Renal pelvis (tissue), 12 donors: ENCODE measurements at places on chromosomes 1 and 21. TPM values are rescaled to one million over a fixed set of nuclear protein-coding genes. Genes with fewer than 3 reads are reported as not detected.

The KLF17 gene
- not detected for polyA plus RNA-seq

The TTLL7 gene
- 5.0 TPM for polyA plus RNA-seq

The PLPPR5 gene
- polyA plus RNA-seq, result 1.7 TPM

The FAM151A gene
- polyA plus RNA-seq, result 35.8 TPM

The DYRK3 gene
- 8.2 TPM for polyA plus RNA-seq

The RGSL1 gene
- 0.33 TPM for polyA plus RNA-seq

The ORC1 gene
- polyA plus RNA-seq, result 8.6 TPM

The CLDN14 gene
- polyA plus RNA-seq, result 5.1 TPM

The NECTIN4 gene
- polyA plus RNA-seq, result 3.9 TPM

The OR2T11 gene
- polyA plus RNA-seq, result not detected

The FAM72A gene
- polyA plus RNA-seq, result 4.8 TPM

The GOLT1A gene
- polyA plus RNA-seq, result 3.0 TPM

The FCRL4 gene
- not detected for polyA plus RNA-seq

The FAM76A gene
- polyA plus RNA-seq, result 10.8 TPM

The FAM72D gene
- polyA plus RNA-seq, result 4.1 TPM

The ANXA9 gene
- polyA plus RNA-seq, result 23.1 TPM

The ACTL8 gene
- polyA plus RNA-seq, result not detected

The EBNA1BP2 gene
- 79.5 TPM for polyA plus RNA-seq

The ETV3L gene
- polyA plus RNA-seq, result not detected

The LMOD1 gene
- polyA plus RNA-seq, result 3.4 TPM

The CLEC20A gene
- polyA plus RNA-seq, result 0.36 TPM

The SARS1 gene
- polyA plus RNA-seq, result 144 TPM

The ATAD3C gene
- 5.1 TPM for polyA plus RNA-seq

The RAB4A gene
- 52.8 TPM for polyA plus RNA-seq

The IFI44 gene
- polyA plus RNA-seq, result 13.4 TPM

The LRRC38 gene
- not detected for polyA plus RNA-seq

The GBP1 gene
- polyA plus RNA-seq, result 7.8 TPM

The SGIP1 gene
- polyA plus RNA-seq, result 18.5 TPM

The CCDC27 gene
- polyA plus RNA-seq, result 0.19 TPM

The PALMD gene
- polyA plus RNA-seq, result 2.3 TPM

The NGF gene
- polyA plus RNA-seq, result 2.3 TPM

The WDR64 gene
- polyA plus RNA-seq, result 0.94 TPM
